Caco-2 (cell line): ENCODE measurements at places on chromosomes 13 and 19. TPM values are rescaled to one million over a fixed set of nuclear protein-coding genes. Genes with fewer than 3 reads are reported as not detected.

DMRTC2 gene
- not detected in 2 replicates for total RNA-seq

LATS2 gene
- total RNA-seq: 41.9 and 45.6 TPM in 2 replicates

ZNF799 gene
- 7.4 and 8.0 TPM in 2 replicates for total RNA-seq

- DNase-seq: peak; percentile 31
Measured at GRCh38 chr13:85864963-85865530, 65.8 kb upstream of the SLITRK6 start.
